Stimulated activated CD4-positive, alpha-beta T cell treated with anti-CD3 and anti-CD28 coated beads, Interleukin-2, amount 100 ng/mL, for 4 hours (primary cell): ENCODE measurements at places on chromosomes 6 and 20.

DNA sequence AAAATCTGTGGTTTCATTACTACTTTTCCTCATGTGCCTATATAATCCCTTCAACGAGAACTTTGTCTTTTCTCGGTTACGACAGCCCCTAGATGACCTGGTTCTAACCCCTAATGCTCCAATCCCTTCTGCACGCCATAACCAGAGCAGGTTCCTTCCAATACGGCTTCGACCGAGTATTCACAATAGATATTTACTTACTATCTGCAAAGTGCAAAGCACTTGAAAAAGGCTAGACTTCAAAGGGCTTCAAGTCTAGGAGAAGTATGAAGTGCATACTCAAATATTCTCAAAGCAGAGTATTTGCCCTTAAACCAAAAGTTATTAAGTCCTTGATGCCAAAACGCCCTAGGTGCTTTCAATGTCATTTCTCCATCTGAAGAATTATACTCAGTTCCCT, 63.4 kb upstream of the NHSL1 start:
- DNase-seq = no peak

DNA sequence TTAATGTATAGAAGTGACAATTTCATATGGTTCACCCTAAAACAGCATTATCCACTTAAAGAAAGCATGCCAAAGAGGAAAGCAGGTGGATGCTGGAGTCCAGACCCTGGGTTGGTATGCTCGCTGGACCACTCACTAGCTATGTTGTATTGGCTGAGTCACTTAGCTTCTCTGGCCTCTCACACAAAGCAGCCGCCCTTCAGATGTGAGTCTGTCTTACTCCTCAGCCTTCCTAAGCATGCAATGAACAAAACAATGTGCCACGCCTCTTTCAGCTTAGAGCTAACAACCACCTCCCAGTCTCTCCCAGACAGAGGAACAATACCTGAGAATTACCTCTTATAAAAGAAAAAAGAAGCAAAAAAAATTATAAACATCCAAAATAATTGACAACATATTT, 29.4 kb downstream of the SIM1 start:
- DNase-seq = no peak

- no peak for DNase-seq
These were observed 37.4 kb upstream of the FAM83C start for GRCh38 chr20:35329435-35330139.

GRCh38 chr6:170314983-170315382, 8.4 kb downstream of the FAM120B start:
- DNase-seq = no peak

- no peak for DNase-seq
These were observed 782 bp downstream of the TRMT11 start for GRCh38 chr6:125987026-125987617.

DNA sequence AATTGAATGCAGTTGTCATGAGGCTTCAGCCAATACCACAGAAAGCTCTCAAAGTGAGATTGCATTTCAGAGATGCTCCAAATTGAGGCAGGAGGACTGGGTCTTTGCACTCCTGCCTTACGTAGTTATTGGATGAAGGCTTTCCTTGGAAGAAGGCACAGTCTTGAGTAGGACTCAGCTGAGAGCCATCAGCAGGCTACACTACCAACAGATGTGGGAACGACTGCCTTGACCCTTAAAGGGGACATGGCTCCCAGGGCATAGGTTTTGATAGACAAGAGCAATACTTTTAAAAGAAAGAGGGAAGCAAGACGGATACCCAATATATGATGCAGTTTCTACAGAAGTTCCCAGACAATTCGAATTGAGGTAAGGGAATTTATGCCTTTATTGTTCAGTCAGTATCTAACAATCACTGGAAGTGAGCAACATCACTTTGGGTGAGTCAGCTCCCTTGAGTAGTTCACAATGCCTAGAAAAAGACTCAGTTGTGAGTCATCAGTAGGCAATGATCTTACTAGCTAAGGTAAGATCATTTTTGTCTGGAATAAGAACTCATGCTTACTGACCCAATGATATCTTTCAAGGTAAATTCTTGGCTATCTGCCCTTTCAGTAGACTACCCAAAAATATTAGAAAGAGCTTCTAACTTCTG, 390.8 kb downstream of the GJA1 start:
- no peak for DNase-seq

GRCh38 chr6:29995340-29995777, 53.0 kb downstream of the HLA-A start:
- DNase-seq = no peak

DNA sequence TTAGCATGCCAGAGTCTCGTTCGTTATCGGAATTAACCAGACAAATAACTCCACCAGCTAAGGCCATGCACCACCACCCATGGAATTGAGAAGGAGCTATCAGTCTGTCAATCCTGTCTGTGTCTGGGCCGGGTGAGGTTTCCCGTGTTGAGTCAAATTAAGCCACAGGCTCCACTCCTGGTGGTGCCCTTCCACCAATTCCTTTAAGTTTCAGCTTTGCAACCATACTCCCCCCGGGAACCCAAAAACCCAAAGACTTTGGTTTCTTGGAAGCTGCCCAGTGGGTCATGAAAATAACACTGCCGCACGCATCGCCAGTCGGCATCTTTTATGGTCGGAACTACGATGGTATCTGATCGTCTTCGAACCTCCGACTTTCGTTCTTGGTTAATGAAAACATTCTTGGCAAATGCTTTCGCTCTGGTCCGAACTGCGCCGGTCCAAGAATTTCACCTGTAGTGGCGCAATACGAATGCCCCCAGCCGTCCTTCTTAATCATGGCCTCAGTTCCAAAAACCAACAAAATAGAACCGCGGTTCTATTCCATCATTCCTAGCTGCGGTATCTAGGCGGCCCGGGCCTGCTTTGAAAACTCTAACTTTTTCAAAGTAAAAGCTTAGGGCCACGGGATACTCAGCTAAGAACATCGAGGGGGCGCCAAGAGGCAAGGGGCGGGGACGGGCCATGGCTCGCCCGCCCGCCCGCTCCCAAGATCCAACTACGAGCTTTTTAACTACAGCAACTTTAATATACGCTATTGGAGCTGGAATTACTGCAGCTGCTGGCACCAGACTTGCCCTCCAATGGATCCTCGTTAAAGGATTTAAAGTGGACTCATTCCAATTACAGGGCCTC, 1958.5 kb upstream of the DEFB115 start:
- no peak for DNase-seq

- no peak for DNase-seq
These were observed 147.4 kb upstream of the SIM1 start for GRCh38 chr6:100612094-100612493.

DNA sequence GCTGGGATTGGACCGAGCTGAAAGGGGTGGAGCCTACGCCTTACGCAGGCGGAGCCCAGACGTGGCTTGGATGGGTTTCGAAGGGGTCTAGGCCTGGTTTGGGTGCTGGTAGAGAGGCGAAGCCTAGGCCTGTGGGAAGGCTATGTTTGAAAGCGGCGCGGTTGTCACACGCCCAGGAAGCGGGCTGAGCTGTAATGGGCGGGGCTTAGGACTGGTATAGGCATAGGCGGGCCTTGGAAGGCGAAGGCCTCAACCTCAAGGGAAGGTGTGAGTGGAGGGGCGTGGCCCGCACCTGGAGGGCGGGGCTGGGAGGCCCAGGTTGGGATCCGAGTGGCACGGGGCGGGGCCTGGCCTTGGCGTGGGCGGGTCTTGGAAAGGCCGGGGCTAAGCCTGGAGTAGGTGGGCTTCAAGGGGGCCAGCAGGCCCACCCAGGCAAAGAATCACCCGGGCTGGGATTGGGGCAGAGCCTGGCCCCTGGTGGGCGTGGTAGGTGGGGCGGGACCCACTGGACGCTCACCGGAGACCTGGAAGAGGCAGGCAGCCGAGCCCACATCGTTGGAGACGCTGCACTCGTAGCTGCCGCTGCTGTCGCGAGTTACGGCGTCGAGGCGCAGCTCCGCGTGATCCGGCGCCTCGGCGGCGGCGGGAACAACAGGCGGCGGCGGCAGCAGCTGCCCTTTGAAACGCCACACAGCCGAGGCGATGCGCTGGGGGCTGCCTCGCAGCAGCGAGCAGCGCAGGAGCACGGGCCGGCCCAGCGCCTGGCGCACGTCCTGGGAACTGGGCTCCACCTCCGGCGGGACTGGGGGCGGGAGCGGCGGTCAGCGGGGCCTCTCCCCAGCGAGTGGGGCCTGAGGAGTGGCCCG, 49.0 kb downstream of the MDGA1 start:
- DNase-seq = peak; percentile 36

DNA sequence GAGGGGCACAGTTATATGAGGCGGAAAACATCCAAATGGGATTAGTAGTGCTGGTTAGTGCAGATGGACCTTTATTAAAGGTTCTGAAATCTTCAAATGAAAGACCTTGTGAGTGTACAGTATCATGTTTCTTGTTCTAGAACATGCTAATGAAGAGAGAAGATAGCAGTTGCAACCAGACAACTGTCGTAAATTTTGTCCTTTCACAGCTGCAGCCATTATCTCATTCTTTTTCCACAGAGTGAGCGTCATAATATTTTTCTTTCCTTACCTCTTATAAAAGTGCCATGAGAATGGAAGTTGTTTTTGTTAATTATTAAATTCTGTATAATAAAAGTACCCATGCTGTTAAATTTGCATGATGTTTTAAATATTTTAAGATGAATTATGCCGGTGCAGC, 4.4 kb upstream of the C6orf163 start:
- no peak for DNase-seq

DNA sequence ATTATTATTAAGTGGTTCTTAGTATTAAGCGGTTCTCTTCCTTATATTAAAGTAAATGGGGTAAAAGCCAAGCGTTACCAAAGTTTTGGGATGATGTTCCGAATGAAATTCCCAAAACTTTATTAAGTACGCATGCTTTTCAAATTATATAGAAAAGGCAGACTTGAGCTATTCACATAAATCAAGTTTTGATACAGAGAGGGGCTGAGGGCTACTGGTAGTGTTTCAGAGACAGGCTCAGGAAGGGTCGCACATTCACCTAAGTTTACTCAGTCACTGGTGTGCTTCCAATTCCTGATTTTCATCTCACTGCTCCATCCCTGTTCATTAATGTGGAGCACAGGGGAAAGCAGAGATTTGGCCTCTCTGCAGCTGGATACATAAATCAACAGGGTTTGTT, 652.2 kb downstream of the QKI start:
- DNase-seq = no peak

DNA sequence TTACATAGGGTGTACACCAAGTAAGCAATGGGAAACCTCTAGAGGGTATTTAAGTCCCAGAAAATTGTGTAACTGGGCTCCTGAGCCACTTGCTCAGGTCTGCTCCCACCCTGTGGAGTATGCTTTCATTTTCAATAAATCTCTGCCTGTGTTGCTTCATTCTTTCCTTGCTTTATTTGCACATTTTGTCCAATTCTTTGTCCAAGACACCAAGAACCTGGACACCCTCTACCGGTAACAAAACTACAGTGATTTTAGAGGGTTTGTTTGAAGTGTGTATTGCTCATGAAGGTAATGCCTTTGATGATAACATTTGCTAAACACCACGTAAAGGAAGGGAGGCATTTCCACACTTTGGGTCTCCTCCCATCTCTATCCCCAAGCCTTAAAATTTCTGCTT, 46.2 kb downstream of the MYB start:
- DNase-seq = no peak

DNA sequence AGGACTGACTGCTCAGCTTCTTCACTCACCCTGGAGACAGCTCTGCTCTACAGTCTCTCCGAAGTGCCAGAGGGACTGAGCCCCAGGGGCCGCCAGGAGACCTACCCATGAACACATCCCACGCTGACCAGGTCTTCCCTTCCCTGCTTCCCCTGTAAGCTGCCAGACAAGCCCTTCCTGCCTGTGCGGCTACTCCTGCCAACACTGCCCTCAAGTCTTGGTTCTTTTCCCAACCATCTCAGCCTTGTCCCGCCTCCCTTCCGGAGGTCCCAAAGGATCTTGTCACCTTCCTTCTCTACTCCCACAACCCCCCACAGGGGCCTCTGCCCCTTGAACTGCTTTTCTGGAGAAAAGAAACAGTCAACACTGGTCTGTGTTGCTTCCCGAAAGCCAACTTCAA, 15.0 kb downstream of the CPNE5 start:
- DNase-seq = no peak

- no peak for DNase-seq
These were observed 140.4 kb downstream of the NCOA3 start for GRCh38 chr20:47642118-47642517.

DNA sequence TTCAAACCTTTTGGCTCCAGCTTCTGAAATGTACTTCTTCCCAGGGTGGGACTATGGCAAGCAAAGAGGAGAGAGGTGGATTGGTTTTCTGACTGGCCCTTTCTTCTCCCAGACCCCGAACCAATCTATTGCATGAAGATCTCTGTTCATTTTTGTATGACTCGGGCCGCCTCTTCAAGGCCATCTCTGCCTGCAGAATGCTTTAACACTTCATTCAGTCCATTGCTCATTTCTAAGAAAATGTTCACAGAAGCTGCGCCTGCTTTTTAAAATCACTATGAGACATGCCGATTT, 1.6 kb downstream of the VGLL2 start:
- DNase-seq = no peak

DNA sequence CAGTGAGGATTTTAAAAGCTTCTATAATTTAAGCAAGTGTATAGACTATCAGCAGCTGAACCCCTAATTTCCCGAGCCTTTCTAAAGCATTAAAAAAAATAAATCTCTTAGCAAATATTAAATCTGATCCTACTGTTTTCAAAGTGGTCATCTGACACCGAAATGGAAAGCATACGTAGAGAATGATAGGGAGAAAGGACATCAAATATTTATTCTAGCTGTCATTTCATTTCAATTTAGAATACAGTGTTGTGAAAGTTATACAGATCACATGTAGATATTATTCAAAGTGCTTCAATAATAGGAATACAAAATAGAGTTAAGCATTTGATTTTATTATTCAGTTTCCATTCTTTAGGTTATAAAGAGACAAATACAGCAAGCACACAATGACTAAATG, 61.9 kb upstream of the PKIB start:
- DNase-seq = no peak

DNA sequence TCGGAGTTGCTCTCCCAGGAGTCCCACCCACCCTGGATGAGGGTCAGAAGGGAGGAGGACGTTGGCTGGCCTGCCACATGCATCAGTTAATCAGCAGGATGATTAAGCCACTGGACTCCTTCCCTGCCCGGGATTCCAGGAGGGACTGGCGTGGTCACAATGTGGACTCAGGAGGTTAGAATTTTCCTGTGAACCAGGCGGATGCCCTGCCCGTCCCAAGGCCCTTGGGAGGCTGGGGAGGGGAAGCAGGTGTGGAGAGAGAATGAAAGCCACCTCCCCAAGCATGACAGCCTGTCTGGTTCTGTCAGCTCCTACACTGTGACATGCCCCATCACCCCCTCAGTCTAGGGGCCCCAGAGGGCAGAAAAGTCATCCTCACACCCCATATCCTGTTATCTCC, 11.6 kb upstream of the ITPR3 start:
- DNase-seq = no peak

GRCh38 chr6:165455488-165455887, 146.1 kb upstream of the C6orf118 start:
- DNase-seq = no peak

GRCh38 chr6:71965404-71965803, 79.1 kb downstream of the RIMS1 start:
- DNase-seq = no peak
